ENCODE measurements at places on chromosomes 1 and 21.
A peak's percentile ranks its signal among the peaks of the same experiment; 100 is the strongest.

DNA sequence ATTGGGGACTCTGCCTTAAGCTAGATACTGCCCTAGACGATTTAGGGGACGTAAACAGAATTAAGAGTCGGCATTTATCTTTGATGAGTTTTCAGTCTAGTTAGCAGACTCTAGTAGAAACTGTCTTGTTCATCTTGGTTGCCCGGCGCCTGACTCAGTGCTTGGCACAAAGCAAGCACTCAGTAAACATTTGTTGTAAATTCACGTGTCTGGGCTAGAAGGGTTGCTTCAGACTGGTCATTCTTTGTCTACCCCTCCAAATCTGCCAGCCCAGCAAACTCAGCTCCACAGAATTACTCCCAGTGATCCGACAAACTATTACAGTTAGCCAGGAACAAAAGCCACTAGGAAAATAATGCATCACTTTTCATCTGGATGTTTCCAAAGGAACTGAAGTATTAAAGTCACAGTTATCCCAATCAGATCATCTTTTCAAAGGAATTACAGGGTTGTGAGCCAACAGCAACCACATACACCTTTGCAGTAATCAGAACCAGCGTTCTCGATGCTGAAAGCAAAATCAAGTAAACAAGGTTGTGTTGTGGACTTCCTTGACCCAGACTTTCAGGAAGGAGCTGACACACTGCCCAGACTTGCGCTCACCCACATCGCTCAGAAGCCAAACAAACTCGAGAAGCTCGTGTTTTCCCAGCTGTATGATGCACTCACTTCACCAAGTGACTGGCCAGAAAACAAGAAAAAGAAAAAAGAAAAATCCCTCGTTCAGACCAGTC, 66.5 kb upstream of the GADD45A start:
- DNase-seq, result no peak

- no peak for DNase-seq
Measured at GRCh38 chr21:41763398-41763931, 3.4 kb downstream of the RIPK4 start.

- DNase-seq, result peak; percentile 28
Measured at GRCh38 chr1:10939654-10940450, 72.6 kb upstream of the TARDBP start.

DNA sequence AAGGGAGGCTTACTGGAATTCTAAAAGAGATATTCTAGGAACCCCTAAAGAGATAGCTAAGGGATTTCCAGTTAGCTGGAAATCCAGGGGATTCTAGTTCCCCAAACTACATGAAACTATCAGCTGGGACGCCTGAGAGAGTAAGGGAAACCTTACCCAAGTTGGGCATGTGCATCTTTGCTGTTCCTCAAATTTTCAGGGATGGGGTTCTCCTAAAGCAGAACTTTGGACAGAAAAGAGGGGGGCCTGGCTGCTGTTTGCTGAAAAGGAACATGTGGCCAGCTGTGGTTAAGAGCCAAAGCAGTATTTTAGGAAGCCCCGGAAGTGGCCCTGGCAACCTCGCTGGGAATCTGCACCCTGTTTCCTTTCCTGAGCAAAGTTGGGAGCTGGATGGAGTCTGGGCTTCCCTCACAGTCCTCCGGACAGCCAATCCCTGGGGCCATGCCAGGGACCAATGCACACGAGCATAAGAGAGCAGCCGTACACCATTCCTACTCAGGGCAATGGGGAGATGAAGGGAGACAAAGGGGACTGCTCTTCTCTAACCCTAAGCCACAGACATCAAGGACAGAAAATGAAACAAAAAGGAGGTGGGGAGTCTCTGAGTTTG, 154.3 kb downstream of the PLXNA2 start:
- no peak for DNase-seq

GRCh38 chr1:154859786-154860155, 10.3 kb downstream of the KCNN3 start:
- no peak for DNase-seq

- DNase-seq, result no peak
Measured at GRCh38 chr21:39388811-39389155, 39.9 kb upstream of the HMGN1 start.

- no peak for DNase-seq
Measured at GRCh38 chr1:100902365-100902764, 6.5 kb downstream of the SLC30A7 start.

DNA sequence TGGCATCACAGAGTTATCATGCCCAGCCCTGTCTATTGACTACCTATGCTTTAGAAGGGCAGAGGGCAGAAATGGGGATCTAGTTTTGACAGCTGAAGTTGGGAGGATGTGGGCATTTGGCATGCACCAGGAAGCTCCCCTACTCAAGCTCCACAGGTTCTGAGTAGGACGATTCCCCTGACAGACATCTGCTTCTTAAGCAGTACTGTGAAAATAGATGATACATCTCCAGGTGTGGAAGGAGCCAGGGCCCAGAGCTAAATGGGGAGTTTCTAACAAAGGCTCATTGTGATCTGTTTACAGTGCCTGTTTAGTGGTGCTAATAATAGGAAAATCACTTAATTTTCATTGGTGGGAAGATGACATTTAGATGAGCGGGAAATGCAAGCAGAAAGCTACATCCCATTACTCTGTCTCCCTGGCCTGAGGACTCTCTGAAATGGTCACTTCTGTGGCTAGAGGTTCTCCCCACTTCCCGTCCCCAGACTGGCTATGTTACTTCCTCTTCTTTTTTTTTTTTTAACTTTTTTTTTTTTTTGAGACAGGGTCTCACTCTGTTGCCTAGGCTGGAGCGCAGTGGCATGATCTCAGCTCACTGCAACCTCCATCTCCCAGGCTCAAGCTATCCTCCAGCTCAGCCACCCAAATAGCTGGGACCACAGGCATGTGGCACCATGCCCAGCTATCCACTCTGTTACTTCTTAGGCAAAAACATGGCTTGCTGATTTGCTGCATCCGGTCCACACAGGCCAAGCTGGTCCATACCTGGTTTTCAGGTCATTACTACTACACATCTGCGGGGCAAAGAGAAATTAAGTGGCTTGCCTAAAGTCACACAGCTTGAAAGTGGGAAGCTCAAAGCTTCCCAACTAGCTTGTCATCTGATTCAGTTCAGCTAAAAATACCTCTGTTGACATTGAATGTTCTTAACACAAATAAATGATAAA, 23.2 kb upstream of the CNIH3 start:
- no peak for DNase-seq

All from CD4-positive, alpha-beta T cell treated with Interleukin-21 for 1 hour (primary cell).